ENCODE measurements at places on chromosomes 2 and 18.

DNA sequence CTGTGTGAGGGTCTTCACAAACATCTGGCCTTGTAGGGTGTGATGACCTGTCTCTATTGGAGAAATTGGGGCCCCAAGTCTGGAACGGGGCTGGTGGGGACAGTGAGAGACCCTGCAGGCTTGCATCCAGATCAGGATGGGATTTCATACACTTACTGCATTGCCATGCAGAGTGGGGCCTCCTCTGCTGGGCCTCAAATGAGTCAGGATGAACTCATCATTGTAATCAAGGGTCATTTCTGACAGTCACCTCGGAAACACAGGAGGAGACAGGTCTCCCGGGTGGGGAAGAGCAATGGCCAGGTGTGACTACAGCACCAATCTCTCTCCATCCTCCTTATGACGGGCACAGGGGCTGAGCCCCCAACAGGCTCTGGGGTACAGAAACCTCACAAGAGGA is 48.1 kb upstream of the GALR1 start:
- no peak overlapping the region for H3K4me3 ChIP-seq
- DNase-seq: no peak
- peaks cover 3% of the 10 kb centered on the region for H3K27me3 ChIP-seq
- peaks cover 7% of the 10 kb centered on the region for H3K4me1 ChIP-seq
- H3K36me3 ChIP-seq: no peaks in the 10 kb centered on the region
- H3K27ac ChIP-seq: no peak overlapping the region

- H3K27ac ChIP-seq: no peak overlapping the region
- H3K36me3 ChIP-seq: no peaks in the 10 kb centered on the region
- H3K27me3 ChIP-seq: no peaks in the 10 kb centered on the region
- no peak for DNase-seq
- no peaks in the 10 kb centered on the region for H3K4me1 ChIP-seq
Measured at GRCh38 chr18:28412521-28412920, 235.6 kb upstream of the CDH2 start.

- peaks cover 21% of the 10 kb centered on the region for H3K4me1 ChIP-seq
- no peaks in the 10 kb centered on the region for H3K27me3 ChIP-seq
- no peak for DNase-seq
- H3K4me3 ChIP-seq: no peak overlapping the region
- H3K27ac ChIP-seq: peak overlapping the region; percentile 57
Measured at GRCh38 chr2:46001741-46002506, 295.3 kb upstream of the EPAS1 start.

DNA sequence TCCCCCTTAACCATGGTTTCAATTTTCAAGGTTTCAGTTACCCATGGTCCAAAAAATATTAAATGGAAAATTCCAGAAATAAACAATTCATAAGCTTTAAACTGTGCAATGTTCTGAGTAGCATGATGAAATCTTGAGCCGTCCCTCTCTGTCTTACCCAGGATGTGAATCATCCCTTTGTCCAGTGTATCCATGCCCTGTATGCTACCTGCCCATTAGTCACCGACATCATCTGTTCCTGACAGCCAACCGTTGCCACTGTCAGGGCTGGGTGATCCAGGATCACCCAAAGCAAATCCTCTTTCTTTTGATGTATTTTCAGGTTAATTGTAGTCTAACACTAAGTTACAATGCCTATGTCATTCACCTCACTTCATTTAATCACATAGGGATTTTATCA is 15.7 kb upstream of the OLA1 start:
- H3K36me3 ChIP-seq: no peaks in the 10 kb centered on the region
- no peak for DNase-seq
- H3K4me1 ChIP-seq: no peaks in the 10 kb centered on the region
- no peaks in the 10 kb centered on the region for H3K27me3 ChIP-seq

GRCh38 chr2:196927376-196928225 is 1.1 kb upstream of the PGAP1 start:
- H3K27me3 ChIP-seq: no peaks in the 10 kb centered on the region
- no peaks in the 10 kb centered on the region for H3K36me3 ChIP-seq
- peak overlapping the region; percentile 92 for H3K27ac ChIP-seq

DNA sequence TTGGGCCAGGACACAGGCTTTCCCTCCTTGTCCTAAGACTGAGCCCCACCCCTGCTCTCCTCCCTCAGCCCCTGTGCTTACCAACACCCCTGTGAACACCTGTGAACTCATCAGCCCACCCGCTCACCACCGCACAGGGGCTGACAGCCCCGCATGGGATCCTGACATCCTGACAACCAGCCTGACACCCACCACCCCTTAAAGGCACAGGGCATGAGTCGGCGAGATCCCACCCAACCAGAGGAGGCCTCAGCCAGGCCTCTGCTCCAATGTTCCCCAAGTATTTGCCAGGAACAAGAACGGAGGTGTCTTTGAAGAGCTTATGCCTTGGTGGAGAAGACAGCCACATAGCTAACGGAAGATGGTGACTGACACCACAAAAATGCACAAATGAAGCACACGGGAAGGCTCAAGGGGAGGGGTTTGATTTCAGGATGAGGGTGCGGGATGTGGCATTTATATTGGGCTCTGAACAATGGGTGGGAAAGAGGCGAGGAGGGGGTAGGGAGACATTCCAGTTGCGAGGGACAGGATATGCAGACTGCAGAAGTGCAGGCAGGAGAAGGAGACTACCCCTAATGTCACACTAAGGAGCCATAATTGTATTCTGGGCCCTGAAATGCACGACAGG is 11.0 kb downstream of the RAB11FIP5 start:
- H3K4me3 ChIP-seq: no peak overlapping the region
- no peaks in the 10 kb centered on the region for H3K27me3 ChIP-seq
- H3K27ac ChIP-seq: no peak overlapping the region
- H3K4me1 ChIP-seq: peaks cover 21% of the 10 kb centered on the region

GRCh38 chr2:130987519-130988425 is 105.5 kb downstream of the FAM168B start:
- no peak overlapping the region for H3K4me3 ChIP-seq
- no peak for DNase-seq
- H3K36me3 ChIP-seq: no peaks in the 10 kb centered on the region
- no peaks in the 10 kb centered on the region for H3K4me1 ChIP-seq

All from heart left ventricle (tissue), 16 donors.